Upper lobe of left lung (tissue), 6 donors: ENCODE measurements at places on chromosomes 11 and 22. TPM values are rescaled to one million over a fixed set of nuclear protein-coding genes. Genes with fewer than 3 reads are reported as not detected.
A peak's percentile ranks its signal among the peaks of the same experiment; 100 is the strongest.

DNA sequence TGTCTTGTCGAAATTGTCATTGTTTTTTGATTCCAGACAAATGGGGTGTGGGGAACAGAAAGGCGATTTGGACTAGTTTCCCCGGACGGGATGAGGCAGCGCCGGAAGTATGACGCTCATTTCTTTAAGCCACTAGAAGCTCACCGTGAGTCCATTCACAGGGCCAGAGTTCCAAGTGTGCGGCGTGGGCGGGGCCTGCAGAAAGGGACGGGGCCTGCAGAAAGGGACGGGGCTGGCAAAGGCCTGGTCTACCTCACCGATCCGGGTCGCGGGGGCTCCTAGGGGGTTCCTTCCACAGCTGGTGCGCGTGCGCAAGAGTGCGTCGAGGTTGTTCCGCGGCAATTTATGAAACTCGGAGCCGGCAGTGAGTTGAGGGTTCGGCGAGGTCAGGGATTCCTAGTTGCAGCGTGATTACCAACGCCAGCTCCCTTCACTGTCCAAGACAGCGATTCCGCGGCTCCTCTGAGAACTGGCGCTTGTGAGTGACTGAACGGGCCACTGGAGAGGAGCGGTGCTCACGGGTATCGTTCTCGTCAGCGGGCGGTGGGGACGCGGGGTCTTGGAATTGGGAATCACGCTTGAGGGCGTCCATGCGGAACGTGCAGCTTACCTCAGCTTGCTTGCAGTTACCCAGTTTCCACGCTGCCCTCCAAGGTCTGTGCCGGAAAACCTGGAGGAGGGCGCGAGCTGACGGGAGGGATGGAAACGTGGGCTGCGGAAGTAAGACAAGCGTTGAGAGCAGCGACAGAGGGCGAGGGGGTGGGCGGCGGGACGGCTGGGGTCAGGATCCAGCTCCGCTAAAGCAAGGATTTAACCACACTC is at the start of gene ZNF215:
TSS of gene ZNF215 (plus strand) at position 219 of the 822 bp plus-strand sequence. CDS start 5,847 bp downstream, outside the sequence.
- no peaks in the 10 kb centered on the region for H3K36me3 ChIP-seq
- no peaks in the 10 kb centered on the region for H3K27me3 ChIP-seq
- peak within 1 kb of the TSS; percentile 61 for H3K4me3 ChIP-seq
- DNase-seq = peak; percentile 74
- H3K4me1 ChIP-seq = peaks cover 3% of the 10 kb centered on the region
- H3K27ac ChIP-seq = peak within 1 kb of the TSS; percentile 51

- no peak for DNase-seq
- H3K36me3 ChIP-seq = no peaks in the 10 kb centered on the region
- H3K27ac ChIP-seq = no peak overlapping the region
- H3K4me3 ChIP-seq = no peak overlapping the region
- H3K27me3 ChIP-seq = no peaks in the 10 kb centered on the region
- no peaks in the 10 kb centered on the region for H3K4me1 ChIP-seq
Observed at GRCh38 chr22:35930933-35931332, 97.7 kb downstream of the RBFOX2 start.

DNA sequence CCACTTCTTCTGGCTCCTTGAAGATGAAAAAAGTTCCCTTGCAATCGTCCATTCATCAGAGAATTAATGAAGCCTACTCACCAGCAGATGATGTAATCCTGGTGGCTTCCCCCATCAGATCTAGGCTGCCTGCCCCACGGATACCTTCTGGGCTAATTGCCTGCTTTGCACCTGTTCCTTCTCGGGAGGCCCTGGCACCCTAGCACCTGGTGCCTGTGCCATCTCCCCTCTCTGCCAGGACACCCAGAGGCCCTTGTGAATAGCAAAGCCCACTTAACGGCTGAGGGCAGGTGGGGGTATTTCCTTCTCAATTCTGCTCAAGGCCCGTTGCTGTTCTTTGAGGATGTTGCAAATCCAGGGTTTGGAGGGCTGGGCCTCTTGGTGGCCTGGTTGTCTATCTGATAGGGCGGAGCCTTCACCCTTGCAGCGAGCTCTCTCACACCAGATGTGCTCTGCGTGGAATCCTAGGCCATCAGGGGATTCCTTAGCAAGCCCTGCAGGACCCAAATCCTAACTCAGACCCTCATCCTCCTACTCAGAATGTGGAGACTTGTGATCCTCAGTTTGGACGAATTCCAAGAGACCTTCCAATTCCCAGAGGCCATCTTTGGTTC is at the start of gene LMO2:
TSS of gene LMO2 (minus strand) at position 363 of the 614 bp plus-strand sequence. CDS start 22,360 bp downstream, outside the sequence.
- H3K36me3 ChIP-seq = no peaks in the 10 kb centered on the region
- DNase-seq = no peak
- H3K4me3 ChIP-seq = no peak within 1 kb of the TSS
- H3K27ac ChIP-seq = peak within 1 kb of the TSS; percentile 63

GRCh38 chr22:42134100-42135020 is 3.8 kb upstream of the CYP2D6 start:
- H3K27ac ChIP-seq = no peak overlapping the region
- H3K27me3 ChIP-seq = no peaks in the 10 kb centered on the region
- H3K4me1 ChIP-seq = peaks cover 2% of the 10 kb centered on the region
- DNase-seq = no peak

DNA sequence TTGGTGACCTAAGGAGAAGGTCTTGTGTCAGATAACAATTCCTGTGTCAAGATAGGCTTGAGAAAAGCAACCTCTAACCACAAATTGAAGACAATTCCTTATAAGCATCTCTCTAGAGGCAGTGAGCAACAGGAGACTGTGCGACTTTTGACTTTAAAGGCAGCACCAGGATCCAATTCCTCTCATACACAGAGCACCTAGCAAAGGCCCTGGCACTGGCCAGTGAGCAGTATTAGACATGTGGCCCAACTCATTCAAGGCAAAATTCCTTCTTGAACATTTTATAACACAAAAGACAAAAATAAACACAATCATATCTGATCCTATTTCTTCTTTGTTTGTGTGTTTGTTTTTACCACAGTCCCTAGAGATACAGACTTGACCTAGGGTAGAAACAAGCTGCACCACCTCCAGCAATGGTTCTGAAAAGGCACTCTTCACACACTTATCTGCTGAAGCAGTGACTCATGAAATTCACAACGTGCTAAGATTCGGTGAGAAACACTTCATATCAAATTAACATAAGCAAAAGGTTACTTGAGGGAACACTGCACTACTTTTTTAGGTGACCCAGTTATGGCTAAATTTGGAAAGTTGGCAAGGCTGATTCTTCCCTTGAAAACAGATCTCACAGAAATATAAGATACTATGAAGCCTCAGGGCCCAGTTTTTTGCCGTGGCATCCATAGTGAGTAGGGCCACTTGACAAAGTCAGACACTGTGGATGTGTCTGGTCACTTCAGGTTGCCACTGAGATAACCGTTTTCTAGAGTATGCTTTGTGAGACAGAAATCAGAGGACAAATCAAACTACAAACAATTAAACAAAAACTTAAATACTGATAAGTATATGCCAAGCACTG is 1018.9 kb downstream of the DLG2 start:
- DNase-seq = no peak
- H3K27me3 ChIP-seq = no peaks in the 10 kb centered on the region
- H3K4me3 ChIP-seq = no peak overlapping the region
- no peaks in the 10 kb centered on the region for H3K36me3 ChIP-seq
- H3K4me1 ChIP-seq = no peaks in the 10 kb centered on the region

PATE2 gene
- total RNA-seq = not detected
